Right renal pelvis (tissue), 4 donors: ENCODE measurements at places on chromosomes 12 and 14. TPM values are rescaled to one million over a fixed set of nuclear protein-coding genes. Genes with fewer than 3 reads are reported as not detected.

DNA sequence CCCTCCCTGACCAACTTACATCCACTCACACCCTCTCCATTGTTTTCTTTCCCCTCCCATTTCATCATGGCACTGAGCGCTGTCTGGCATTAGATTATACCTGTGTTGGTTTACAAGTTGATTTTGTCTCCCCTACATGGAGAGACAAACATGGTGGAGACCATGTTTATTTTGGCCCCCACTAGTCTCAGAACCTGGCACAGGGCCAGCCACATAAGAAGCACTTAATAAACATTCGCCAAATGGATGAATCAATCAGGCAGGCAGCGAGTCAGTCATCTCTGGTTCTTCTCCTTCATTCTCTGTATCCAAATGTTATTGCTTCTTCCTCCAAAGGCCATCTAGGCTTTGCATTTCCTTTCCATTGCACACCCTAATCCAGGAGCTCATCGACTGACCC, 177.4 kb downstream of the DPF3 start:
- no peak for DNase-seq

DNA sequence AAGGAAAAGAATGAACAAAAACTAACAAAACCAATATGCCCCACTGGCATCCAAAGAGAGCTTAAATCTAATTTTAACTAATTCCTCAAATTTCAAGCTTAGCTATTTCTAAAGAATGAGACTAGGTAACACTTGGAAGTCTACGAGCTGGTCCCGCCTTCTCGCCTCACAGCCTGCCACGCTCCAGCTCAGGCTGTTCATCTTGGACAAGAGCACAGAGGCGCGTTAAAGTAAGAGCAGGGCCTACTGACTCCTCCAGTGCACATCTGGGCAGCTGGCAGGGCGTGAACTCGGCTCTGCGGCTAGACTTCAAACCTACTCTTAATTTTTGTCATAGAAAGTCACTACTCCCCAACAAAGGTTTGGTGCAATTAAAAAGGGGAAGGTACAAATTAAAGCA, 64.6 kb downstream of the DICER1 start:
- DNase-seq = no peak

Gene PLEKHG7
- polyA plus RNA-seq = 0.69 TPM

DNA sequence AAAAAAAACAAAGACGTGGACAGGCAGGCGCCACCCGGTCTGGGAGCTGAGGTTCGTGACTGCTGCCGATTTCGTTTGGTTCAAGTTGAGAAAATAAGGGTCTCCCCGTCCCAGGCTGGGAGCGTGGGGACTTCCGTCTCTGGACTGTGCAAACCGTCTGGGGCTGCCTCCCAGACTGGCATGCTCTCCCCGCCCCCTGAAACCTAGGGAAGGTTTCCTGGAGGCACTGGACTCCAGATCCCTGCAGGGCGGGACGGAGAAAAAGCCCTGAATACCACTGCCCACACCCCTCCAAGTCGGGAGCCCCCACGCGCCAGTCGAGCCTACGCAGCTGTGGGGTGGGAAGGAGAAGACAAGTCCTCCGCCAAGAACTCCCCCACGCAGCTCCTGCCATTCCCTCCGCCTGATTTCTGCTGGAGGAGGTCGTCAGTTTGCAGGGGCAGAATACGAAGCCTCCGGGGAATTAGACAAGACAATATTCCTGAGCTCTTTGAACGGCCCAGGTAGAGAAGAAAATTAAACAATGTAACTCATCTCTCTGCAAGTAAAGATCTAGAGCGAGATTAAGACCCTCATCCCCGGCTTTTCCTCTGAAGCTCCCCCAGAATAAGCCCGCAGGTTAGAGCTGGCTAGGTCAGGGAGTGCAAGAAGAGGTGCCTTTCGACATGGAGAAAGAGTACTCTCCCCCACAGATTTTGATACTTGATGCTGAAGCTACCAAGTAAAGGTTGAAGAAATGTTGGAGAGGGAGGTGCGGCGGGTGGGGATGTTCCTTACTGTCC, 10.4 kb upstream of the HOXC13 start:
- DNase-seq = no peak
